ENCODE measurements at places on chromosomes 12 and 14. TPM values are rescaled to one million over a fixed set of nuclear protein-coding genes. Genes with fewer than 3 reads are reported as not detected.

The KRT86 gene
- not detected for total RNA-seq

The CCDC175 gene
- total RNA-seq = not detected

The DEPDC4 gene
- 0.47 TPM for total RNA-seq

- DNase-seq = no peak
- no peak overlapping the region for H3K4me3 ChIP-seq
- no peaks in the 10 kb centered on the region for H3K27me3 ChIP-seq
- H3K36me3 ChIP-seq = no peaks in the 10 kb centered on the region
Measured at GRCh38 chr12:87382959-87383566, 646.1 kb downstream of the C12orf50 start.

DNA sequence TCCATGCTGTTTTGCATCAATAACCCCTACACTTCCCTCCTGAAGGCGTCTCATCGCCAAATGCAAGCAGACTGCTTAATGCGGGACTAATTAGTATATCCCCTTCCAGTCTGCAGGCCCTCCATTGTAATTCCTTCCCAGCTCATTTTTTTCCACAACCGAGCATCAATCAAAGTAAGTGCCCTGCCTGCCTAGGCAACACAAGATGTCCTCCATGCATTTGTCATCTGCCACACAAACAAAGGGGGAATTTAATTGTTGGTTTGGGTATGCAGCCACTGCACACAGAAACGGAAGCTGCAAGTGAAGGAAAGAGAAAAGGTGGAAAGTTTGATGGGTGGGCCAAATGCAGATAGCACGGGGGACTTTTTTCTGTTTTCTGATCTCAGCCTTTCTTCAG is 168.0 kb downstream of the EGLN3 start:
- no peaks in the 10 kb centered on the region for H3K4me1 ChIP-seq
- H3K27ac ChIP-seq = no peak overlapping the region
- no peaks in the 10 kb centered on the region for H3K36me3 ChIP-seq

- no peaks in the 10 kb centered on the region for H3K27me3 ChIP-seq
- no peak for DNase-seq
- no peak overlapping the region for H3K4me3 ChIP-seq
- peak overlapping the region; percentile 56 for H3K27ac ChIP-seq
Measured at GRCh38 chr12:3033539-3033867, 43.7 kb upstream of the TSPAN9 start.

The CCDC63 gene
- total RNA-seq = not detected

DNA sequence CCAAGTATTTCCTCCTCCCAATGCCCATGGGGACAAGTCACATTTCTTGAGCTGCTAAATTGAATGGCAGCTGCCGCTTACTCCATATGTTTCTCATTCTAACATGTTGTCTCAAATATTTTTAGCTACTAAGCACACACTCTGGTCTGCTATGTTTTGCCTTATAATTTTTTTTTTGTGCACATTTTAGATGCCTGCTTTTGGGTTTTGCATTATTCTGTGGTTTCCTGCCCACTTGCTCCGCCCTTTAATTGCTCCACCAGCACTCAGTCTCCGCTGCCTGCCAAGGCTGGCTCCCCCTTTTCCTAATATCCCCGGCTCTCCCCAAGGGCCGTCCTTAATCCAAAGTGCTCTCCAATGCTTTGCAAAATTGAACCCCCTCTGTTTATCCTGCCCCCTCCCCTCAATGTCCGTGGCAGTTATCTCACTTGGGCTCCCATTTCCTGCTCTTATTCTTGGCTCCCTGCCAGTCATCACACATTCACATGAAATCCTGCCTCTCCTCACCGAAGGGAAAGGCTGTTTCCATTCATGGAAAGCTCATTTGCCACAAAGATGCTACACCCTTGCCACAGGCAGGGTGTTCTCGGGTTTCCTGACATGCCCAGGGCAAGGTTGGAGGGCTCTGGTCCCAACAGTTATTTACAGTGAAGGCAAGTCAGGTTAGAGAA is 79.4 kb downstream of the C12orf75 start:
- peaks cover 23% of the 10 kb centered on the region for H3K4me1 ChIP-seq
- no peaks in the 10 kb centered on the region for H3K27me3 ChIP-seq
- H3K36me3 ChIP-seq = no peaks in the 10 kb centered on the region
- peak overlapping the region; percentile 60 for H3K27ac ChIP-seq

DNA sequence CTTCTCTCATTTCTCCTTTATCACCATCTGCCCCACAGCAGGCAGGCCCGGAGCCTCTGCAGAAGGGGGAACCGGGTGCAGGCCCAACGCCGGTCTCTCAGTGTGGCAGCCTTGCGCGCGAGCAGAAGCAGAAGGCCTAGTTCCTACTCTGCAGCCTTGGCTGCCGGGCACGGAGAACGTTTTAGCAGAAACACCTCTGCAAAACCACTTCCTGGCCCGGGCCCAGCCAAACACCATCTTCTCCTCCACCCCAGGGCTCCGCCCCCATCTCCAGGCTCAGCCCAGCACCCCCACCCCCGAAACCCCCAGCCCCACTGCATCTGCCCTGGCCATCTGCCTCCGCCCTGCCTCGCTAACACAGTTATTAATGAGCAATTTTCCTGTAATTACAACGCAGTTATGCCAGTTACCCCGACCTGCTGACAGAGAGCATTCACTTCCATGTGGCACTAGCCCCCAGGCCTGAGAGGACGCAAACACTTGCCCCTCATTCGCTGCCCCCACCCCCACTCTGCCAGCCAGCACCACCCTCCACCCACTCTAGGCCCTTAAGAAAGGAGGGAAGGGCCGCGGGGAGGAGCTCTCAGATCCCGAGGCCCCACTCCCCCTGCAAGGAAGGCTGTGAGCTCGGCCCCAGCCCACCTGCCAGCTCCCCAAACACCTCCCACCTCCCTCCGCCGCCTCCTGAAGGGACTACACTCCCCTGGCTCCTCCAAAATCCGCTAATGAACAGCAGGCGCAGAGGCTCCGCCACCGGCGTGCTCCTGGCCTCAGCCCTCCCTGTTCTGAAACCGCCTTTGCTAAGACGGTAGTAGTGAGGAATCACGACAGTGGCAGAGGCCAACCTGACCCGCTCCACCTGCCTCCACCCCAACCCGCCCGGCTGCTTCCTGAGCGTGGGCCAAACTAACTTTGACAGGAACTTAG is 44.7 kb upstream of the FBRSL1 start:
- H3K27me3 ChIP-seq = peaks cover 88% of the 10 kb centered on the region
- no peaks in the 10 kb centered on the region for H3K36me3 ChIP-seq
- peak overlapping the region; percentile 48 for H3K4me3 ChIP-seq
- no peak overlapping the region for H3K27ac ChIP-seq
- DNase-seq = peak; percentile 24

DNA sequence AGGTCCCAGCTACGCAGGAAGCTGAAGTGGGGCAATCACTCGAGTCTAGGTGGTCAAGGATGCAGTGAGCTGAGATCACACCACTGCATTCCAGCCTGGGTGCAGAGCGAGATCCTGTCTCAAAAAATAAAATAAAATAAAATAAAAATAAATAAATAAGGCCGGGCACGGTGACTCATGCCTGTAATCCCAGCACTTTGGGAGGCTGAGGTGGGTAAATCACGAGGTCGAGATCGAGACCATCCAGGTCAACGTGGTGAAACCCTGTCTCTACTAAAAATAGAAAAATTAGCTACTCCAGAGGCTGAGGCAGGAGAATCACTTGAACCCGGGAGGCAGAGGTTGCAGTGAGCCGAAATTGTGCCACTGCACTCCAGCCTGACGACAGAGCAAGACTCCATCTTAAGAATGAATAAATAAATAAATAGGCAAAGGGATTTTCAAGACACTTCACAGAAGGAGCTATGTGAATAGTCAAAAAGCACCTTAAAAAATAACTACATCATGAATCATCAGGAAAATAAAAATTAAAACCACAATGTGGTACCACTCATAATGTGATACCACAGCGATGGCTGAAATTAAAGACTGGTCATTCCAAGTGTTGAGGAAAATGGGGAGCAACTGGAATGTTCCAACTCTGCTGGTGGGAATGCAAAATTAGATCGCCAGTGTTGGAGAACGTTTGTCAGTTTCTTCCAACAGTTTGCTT is 92.9 kb upstream of the TBX3 start:
- H3K27ac ChIP-seq = no peak overlapping the region
- DNase-seq = no peak
- H3K36me3 ChIP-seq = no peaks in the 10 kb centered on the region
- no peaks in the 10 kb centered on the region for H3K4me1 ChIP-seq
- H3K4me3 ChIP-seq = no peak overlapping the region

The RD3L gene
- 30.7 TPM for total RNA-seq

- no peaks in the 10 kb centered on the region for H3K27me3 ChIP-seq
- H3K4me1 ChIP-seq = peaks cover 65% of the 10 kb centered on the region
- peak overlapping the region; percentile 91 for H3K27ac ChIP-seq
- no peaks in the 10 kb centered on the region for H3K36me3 ChIP-seq
- no peak overlapping the region for H3K4me3 ChIP-seq
- DNase-seq = no peak
Measured at GRCh38 chr14:92986254-92987147, 63.6 kb downstream of the CHGA start.

DNA sequence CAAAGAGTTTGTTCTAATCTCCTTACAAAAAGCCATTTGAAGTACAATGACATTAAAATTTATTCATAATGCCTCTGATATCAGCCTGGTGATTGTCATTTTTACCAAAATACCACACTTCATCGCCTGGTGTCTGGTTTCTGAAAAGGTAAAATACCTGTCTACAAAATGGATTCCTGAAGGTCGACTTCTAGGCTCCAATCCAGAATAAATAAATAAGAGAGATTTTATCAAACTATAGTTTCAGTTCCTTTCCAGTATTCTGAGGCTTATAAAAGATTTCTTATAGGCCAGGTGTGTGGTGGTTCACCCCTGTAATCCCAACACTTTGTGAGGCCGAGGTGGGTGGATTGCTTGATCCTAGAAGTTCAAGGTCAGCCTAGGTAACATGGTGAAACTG is 340.7 kb downstream of the SLC16A7 start:
- no peak overlapping the region for H3K27ac ChIP-seq
- no peaks in the 10 kb centered on the region for H3K27me3 ChIP-seq
- H3K36me3 ChIP-seq = no peaks in the 10 kb centered on the region
- no peak for DNase-seq
- no peak overlapping the region for H3K4me3 ChIP-seq

DNA sequence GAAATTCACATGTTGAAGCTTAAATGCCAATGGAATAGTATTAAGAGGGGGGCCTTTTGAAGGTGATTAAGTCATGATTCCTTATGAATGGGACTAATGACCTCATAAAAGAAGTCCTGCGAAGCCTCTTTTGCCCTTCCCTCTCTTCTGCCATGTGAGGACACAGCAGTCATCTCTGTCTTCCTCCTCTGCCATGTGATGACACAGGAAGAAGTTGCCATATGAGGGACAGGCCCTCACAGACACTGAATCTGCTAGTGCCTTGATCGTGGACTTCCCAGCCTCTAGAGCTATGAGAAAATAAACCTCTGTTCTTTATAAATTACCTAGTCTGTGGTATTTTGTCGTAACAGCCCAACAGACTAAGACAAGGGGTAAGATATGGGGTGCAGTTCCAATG is 100.7 kb downstream of the VCPKMT start:
- peaks cover 22% of the 10 kb centered on the region for H3K4me1 ChIP-seq
- no peak overlapping the region for H3K4me3 ChIP-seq
- no peaks in the 10 kb centered on the region for H3K36me3 ChIP-seq
- H3K27ac ChIP-seq = no peak overlapping the region

DNA sequence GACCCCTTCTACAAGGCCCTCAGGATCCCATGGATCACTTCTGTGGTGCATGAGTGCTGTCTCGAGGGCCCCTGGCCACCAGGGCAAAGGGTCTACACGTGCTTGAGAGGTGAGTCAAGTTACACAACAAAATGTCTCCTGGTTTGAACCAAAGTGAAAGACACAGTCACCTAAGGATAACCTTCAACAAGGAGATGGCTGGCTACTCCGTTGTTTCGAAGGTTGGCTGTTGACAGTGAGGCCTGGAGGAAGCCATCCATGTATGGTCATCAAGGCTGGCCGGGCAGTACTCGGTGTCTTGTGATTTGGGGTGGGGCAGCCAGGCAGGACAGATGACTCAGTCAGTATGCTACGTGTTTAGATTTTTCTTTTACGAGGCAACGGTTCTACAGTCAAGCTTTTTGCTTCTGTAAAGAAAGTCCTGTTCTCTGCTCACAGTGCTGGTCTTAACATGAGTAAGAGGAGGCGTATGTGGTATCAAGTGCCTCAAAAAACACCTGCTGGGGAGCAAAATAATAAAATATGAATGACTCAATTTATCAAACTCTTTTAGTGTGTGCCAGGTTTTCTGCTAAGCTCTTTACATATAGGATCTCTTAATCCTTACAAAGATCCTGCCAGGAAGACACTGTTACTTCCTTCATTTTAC is 18.0 kb upstream of the NT5DC3 start:
- peak; percentile 38 for DNase-seq
- peak overlapping the region; percentile 46 for H3K27ac ChIP-seq
- H3K4me3 ChIP-seq = no peak overlapping the region
- no peaks in the 10 kb centered on the region for H3K36me3 ChIP-seq
- H3K4me1 ChIP-seq = peaks cover 7% of the 10 kb centered on the region

DNA sequence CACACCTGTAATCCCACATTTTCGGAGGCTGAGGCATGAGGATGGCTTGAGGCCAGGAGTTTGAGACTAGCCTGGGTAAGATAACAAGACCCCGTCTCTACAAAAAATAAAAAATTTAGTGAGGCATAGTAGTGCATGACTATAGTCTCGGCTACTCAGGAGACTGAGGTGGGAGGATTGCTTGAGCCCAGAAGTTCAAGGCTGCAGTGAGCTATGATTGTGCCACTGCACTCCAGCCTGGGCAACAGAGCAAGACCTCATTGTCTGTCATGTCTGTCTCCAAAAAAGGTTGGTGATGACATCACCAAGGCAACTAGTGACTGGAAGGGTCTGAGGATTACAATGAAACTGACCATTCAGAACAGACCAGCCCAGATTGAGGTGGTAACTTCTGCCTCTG is 83.5 kb upstream of the COCH start:
- no peak overlapping the region for H3K27ac ChIP-seq
- no peak for DNase-seq
- H3K4me3 ChIP-seq = no peak overlapping the region
- no peaks in the 10 kb centered on the region for H3K27me3 ChIP-seq

DNA sequence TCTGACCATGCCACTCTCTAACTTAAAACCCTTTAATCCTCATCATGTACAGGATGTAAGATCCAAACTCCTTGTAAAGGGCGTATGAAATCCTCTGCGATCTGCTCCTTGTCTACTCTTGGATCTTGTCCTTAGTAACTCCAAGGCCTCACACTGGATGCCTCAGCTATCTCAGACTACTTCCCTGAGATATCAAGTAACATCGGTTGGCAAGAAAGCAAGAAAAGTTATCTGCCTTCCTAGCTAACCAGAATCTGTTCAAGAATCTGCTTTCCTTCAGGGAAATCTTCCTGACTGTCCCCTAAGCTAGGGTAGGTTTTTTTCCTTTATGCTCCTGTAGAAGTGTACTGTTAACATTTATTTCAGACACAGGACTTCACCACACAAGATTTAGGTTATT is 82.6 kb downstream of the TAOK3 start:
- no peak overlapping the region for H3K4me3 ChIP-seq
- H3K4me1 ChIP-seq = peaks cover 12% of the 10 kb centered on the region
- no peak for DNase-seq
- peaks cover 5% of the 10 kb centered on the region for H3K36me3 ChIP-seq
- no peaks in the 10 kb centered on the region for H3K27me3 ChIP-seq

The KRT85 gene
- not detected for total RNA-seq

Data from left ventricle myocardium inferior (tissue), 1 donor.